Fibroblast of skin of abdomen (primary cell): ENCODE measurements at places on chromosomes 2 and 18.

DNA sequence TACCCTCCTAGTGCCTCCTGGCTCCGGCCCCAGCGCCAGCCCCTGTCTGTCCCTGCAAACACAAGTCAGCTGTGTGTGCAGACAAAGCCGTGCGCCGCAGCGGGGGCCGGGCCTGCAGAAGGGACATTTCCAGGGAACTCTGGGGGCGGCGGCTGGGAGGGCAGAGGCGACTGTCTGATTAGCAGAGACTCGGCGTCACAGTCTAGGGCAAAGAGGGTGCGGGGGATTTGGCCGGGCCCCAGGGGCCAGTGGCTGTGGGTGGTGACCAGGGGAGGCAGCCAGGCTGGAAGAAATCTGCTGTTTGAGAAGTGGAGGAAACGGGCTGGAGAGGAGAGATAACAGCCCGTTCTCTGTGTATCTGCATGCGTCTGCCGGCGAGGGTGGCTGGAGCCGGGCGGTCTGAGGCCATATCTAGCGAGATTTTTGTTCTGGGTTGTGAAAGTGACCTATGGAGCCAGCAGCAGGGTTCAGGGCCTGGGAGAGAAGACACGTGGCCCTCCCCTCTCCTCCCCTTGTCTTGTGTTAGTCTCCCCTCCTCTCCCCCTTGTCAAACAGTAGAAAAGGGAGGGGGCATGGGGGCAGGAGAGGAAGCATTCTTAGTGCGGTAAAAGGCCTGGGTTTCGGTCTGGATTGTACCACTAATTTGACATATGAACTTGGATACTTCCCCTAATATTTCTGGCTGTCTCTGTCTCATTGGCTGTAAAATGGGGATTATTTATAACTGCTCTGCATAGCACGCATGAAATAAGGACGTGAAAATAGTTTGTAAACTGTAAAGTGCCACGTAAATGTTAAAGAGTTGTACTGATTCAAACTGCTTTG, 169.4 kb downstream of the SMAD7 start:
- DNase-seq = peak; percentile 25

DNA sequence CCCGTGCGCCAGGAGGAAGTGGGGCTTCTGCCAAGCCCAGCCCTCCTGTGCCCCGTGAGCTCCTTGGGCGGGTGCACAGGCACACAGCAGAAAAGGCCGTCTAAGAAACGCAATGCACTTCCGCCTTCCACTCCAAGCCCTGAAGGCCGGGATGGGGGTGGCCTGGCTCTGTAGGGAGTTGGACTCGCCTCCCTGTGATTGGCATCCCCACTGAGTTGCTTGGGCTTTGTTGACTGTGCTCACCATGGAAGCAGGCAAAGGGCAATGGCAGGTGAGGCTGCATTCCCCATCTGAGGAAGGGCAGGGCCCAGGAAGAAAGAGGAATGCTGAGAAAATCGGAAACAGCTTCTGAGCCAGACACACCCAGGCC, 66.8 kb downstream of the CRACDL start:
- DNase-seq = no peak

DNA sequence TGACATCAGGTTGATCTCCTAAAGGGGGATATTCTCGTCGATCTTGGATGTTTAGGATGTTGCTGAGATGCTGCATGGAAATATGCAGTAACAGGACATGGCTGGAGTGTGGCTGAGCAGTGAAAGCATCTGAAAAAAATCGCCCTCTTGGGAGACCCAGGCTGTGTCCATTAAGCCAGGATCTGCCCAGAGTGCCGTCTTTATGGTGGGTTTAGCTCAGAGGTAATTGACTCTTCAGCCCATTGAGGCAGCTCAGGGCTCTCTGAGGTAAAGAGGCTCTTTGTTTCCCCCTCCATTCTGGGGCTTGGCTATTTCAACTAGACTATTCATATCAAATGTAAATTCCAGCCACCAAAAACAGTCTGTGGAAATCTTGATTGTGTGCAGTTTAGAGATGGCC, 26.5 kb downstream of the OSBPL6 start:
- DNase-seq = no peak

DNA sequence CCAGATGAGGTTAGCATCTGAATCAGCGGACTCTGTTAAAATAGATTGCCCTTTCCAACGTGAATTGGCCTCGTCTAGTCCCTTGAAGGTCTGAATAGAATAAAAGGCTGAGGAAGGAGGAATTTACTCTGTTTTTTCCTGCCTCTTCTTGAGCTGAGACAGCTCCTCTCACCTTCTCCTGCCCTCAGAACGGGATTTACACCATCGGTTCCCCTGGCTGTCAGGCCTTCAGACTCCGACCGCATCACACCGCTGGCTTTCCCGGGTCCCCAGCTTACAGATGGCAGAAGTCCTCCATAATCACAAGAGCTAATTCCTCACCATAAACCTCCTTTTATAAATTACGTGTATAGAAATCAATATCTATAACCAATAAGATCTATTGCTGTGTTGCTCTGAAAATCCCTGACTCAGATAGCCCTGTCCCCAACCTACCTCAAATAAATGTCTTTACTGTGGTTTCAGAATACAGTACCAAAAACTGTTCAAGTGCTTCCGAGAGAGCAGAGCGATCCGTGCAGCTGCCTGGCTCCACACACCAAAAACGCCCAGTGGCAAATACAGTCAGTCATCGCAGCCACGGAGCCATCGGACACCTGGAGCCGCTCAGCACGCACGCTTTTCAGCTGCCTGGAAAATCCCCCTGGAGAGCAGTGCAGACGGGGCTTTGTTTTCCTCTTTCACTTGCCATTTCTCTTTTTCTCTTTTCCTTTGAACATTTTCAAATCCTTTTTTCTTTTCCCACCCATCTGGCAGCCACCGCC, 196.9 kb downstream of the NRP2 start:
- no peak for DNase-seq

GRCh38 chr2:239546541-239546940, 145.7 kb upstream of the HDAC4 start:
- no peak for DNase-seq

- peak; percentile 50 for DNase-seq
Measured at GRCh38 chr2:28225473-28226080, 167.1 kb upstream of the FOSL2 start.

- peak; percentile 47 for DNase-seq
Measured at GRCh38 chr2:169933124-169933711, 106.0 kb downstream of the UBR3 start.

DNA sequence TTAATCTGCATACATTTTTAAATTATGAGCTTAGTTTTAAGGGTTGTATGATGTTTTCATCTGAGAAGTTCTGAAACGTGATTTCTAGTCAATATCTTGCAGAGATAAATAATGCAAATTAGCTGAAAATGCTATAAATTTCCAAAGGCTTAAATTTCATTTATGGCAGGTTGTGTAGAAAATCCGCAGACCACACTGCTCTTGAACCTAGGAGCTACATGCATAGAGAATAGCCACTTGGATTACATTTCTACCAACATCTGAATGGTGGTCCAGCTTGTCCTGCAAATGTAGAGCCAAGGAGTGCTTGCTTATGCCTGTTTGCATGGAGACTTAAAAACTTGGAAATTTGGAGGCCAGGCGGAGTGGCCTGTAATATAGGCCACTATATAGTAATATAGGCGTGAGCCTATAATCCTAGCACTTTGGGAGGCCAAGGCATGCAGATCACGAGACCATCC, 6.8 kb downstream of the MAT2A start:
- DNase-seq = no peak

GRCh38 chr2:236794176-236794957, 224.7 kb downstream of the ACKR3 start:
- DNase-seq = peak; percentile 82

- DNase-seq = no peak
Measured at GRCh38 chr18:51194604-51195003, 2.9 kb downstream of the MEX3C start.

DNA sequence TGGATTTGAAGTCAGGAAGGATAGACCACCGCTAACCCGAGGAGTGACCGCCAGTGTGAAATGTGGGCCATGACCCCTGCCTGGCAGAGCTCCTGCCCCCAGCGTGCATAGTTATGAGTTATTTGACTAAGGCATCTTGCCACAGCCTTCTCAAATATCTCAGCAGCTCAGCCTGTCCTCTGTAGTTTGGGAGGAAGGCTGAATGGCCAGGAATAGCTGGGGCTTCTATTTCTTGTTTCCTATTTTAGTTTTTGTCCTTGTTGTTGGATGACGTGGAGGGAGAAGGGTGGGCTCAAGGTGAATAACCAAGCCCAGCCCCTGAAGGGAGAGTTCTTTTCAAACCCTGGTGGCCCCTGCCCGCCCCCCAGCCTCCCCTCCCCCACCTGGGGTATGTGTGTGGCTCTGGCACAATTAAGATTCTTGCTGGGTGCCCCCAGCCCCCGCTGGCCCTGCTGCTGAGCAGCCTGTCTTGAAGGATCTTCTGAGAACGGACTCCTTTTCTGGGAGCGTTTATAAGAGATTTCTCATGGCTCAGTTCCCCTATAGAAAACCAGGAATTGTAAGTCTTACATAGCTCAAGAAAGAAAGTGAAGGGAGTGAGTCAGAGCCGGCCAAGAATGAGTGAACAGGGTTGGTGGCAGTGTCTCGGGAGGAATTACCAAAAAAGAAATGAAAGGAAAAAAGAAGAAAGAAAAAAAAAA, 157.4 kb downstream of the GLI2 start:
- DNase-seq = peak; percentile 70

DNA sequence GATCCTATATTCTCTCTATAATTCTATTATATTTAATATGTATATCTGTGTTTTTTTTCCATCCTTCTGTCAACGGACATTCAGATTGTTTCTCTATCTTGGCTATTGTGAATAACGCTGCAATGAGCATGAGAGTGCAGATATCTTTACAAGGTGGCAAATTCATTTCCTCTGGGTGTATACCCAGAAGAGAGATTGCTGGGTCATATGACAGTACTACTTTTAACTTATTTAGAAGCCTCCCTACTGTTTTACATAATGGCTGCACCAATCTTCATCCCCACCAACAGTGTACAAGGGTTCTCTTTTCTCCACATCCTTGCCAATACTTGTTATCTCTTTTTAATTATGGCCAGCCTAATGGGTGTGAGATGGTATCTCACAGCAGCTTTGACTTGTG, 66.5 kb downstream of the TSPYL6 start:
- DNase-seq = no peak

DNA sequence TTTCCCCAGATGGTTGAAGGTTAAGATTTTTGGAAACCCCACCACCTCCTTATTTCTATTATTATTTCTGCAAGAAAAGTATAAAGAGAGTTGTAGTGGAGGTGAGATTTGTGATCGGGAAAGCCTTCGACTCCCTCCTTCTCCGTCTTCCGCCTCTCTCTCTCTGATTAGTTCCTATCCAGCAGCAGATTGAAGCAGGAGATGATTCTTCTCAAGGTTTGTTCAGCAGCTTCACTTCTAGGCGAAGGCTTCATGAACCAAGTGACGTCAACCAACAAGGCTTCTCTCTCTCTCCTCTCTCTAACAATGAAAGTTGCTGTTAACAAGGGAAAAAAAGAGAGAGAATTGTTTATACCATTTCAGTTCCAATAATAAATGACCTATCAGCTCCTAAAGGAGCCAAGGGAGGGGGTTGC, at the start of gene BAZ2B:
TSS of gene BAZ2B (minus strand) at position 263 of the 416 bp plus-strand sequence. CDS start 137,829 bp downstream, outside the sequence.
- DNase-seq = peak; percentile 82

DNA sequence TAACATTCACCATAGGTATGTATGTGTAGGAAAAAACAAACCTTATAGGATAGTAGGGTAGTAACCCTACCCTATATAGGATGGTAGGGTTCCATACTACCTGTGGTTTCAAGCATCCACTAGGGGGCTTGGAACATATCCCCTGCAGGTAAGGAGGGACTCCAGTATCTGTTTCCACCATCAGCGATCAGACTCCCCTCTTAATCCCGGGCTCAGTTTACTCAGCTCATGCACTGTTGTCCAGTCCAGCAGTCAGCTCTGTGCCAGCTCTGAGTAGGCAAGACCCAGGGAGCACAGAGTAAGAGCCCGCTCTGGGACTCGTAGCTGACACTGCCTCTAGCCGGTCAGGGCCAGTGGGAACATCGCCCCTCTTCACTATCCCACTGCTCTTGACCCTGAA, 61.7 kb downstream of the MEX3C start:
- DNase-seq = no peak
